Nucleus accumbens (tissue), 56 donors: ENCODE measurements at places on chromosomes 6 and 20.
A peak's percentile ranks its signal among the peaks of the same experiment; 100 is the strongest.

DNA sequence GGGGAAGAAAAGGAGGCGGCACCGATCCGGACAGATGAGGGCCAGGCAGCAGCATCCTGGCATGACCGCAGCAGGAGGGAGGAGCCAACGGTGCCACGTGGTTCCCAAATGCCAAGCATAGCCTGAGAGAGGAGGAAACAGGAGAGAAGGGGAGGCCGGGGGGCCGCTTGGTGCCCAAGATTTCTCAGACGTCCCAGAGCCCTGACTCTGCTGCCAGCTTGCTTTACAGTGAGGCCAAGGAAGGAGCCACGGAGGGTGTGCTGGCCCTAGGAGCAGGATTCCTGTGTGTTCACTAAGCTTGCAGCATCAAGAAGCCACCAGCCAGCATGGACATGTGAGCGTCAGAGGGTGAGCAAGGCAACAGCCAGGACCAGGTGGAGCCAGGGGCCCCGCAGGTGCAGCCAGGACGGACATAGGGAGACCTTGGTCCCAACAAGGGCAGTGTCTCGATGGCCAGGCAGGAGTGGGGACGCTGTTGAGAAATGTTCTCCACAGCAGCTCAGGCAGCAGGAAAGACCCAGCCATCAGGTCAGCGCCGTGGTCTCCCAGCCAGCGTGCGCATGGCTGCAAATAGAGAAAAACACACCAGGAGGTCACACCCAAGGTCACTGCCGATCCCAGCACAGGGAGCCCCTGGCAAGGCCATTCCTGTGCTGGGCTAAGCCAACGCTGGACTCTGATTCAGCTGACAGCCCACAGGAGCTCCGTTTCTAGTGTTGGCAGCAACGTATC is 143.7 kb downstream of the DLL1 start:
- no peak for DNase-seq

DNA sequence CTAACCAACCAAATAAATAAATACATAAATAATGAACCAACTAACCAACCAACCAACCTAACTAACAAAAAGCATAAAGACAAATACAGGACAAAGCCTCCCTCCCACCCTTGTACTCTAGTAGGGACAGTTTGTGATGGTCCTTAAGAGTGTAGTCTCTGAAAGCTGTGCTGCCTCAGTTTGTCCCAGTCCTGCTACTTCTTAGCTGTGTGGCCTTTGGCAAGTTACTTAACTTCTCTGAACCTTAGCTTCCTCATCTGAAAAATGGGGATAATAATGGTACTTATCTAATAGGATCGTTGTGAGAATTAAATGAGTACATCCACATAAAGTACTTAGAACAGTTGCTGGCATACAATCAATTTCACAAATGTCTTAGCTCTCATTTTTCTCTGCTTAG is 232.6 kb upstream of the SUPT3H start:
- no peak for DNase-seq

- DNase-seq: no peak
These were observed 55.7 kb downstream of the PPP1R14C start for GRCh38 chr6:150198532-150198931.

DNA sequence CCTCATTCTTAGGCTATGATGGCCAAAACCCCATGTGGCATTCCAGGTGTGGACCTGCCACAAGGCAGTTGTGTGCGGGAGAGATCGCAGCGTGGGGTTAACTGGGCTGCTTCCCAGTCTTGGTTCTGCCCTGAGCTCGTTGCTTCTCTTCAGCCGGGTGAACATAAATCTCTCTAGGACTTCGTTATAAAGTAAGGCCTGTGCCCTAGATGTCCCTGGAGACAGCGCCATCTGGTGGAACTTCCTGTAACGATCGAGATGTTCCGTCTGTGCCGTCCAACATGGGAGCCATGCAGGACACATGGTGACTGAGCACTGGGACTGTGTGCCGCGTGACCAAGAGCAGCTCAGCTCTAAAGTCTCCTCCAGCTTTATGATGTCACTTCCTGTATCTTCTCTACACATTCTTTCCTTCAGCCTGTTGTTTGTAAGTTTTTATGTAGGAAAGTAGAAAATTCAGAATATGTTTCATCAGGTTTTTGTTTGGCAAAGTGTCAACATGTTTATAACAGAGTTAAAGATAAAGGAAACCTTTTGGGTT is 26.8 kb upstream of the RPP40 start:
- peak; percentile 71 for DNase-seq

GRCh38 chr6:167546611-167547327 is 221.9 kb downstream of the TTLL2 start:
- DNase-seq: no peak

DNA sequence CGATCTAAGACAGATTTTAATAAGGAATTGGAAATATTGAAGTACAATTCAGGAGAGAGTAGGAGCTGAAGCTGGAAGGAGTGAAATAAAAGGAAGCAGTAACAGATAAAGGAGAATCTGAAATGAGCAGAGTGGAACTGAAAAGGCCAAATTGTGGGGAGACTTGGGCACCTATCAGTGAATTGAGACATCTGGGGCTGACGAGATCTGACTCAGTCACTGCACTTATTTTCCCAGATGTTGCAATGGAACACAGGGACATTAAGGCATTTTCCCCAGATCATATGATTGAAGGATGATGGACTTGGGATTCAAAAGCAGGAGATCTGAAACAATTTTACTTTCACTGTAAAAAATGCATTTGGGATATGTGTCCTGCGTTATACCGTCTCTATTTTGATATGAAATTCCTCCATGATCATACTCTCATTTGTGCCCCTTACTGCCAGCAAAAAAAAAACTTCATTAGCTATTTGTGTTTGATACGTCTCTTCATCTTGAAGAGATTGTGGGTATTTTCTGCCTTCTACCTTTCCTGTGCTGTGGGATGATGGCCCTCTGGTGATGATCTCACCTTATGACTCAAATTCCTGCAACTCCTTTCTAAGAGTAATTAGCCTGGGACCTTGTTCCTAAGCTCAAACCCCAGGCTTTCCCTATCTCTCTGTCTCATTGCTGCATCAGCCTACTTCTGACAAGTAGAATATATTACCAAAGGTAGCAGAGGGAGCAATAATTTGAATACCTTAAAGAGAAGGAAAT is 278.5 kb upstream of the MAN1A1 start:
- no peak for DNase-seq

GRCh38 chr6:159686703-159687102 is 6.3 kb downstream of the SOD2 start:
- DNase-seq: no peak

DNA sequence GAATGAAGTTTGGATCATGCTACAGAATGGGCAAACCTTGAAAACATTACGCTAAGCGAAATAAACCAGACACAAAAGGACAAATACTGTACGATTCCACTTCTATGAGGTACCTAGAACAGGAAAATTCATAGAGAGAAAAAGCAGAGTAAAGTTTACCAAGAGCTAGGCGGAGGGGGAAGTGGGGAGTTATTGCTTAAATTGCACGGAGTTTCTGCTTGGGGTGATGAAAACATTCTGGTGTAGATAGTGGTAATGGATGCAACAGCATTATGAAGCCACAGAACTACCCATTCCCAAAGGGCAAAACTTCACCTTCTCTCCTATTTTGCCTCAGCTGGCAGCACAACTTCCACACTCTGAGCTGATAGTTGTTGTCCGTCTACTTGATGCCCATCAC is 6.4 kb upstream of the PDYN start:
- no peak for DNase-seq

DNA sequence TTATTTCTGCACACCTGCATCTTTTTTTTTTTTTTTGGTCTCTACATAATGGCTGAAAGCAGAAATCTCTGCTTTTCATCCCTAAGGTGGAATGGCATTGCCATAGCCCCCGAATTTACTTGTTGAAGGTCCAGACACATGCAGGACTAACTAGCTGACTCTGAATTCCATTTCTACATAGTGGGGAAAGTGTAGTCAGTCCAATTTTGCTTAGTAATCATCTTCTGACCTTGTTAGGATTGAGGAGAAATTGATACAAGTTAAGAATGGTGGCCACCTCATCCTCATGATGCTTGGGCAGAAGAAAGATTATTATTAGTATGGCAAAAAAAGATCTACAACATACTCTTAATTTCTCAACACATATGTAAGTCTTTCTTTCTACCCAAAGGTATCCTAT is 16.4 kb upstream of the FAM83B start:
- no peak for DNase-seq

DNA sequence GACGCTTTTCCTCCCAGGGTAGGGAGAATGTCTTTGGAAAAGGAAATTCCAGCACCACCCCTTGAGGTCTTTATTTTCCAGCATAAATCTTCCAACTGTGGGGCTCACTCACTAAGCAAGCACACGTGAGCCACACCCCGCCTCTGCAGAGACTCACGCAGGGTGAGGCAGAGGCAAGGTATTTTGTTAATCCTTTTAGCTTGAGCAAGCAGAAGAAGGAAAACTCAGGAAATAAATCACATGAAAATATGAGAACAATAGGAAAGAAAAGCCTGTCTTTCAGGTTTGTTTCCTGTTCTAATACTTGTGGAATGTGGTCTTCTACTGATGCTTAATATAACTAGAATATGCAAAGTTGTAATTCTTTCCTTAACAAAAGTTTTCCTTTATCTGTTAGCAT is 4.1 kb upstream of the PHACTR2 start:
- DNase-seq: no peak

DNA sequence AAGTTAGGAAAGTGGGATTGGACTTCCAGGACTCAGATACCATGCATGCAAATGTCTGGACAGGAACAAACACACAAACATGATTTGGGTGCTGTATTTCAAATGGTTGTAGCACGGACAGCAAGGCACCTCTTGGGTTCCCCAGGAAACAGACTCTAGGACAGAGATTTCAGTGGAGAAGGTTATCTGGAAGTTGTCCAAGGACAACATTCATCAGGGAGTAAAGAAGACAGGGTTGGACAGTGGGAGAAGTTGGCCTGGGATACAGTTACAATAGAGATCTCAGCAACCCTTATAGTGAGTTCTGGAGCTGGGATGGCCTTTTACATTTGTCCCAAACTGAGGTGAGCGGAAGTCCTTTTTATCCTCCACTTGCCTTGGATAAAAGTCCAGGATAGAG is 19.8 kb upstream of the TINAG start:
- no peak for DNase-seq

DNA sequence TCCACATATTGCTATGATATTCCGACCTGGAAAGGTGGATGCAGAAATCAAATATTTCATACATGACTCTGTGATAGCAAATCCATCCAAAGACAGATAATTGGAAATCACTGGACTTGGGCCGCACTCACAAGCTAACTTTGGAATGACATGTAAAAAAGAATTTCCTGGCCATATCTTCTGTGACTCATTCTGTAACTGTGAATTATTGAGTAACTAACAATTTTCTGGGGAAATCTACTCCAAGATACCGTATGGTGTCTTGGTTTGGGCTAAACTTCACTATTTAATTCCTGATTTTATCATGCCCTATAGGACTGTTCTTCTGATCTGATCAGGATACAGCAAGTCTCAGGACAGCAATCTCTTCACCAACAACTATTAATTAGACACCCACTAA is 92.7 kb upstream of the LY86 start:
- no peak for DNase-seq

- DNase-seq: no peak
These were observed 74.6 kb downstream of the MLIP start for GRCh38 chr6:54185885-54186284.

- DNase-seq: no peak
These were observed 254.4 kb upstream of the KCNQ5 start for GRCh38 chr6:72367439-72367838.

- peak; percentile 42 for DNase-seq
These were observed 660 bp upstream of the TFB1M start for GRCh38 chr6:155314773-155315515.

- DNase-seq: no peak
These were observed 45.8 kb downstream of the AGPAT4 start for GRCh38 chr6:161228096-161228495.

DNA sequence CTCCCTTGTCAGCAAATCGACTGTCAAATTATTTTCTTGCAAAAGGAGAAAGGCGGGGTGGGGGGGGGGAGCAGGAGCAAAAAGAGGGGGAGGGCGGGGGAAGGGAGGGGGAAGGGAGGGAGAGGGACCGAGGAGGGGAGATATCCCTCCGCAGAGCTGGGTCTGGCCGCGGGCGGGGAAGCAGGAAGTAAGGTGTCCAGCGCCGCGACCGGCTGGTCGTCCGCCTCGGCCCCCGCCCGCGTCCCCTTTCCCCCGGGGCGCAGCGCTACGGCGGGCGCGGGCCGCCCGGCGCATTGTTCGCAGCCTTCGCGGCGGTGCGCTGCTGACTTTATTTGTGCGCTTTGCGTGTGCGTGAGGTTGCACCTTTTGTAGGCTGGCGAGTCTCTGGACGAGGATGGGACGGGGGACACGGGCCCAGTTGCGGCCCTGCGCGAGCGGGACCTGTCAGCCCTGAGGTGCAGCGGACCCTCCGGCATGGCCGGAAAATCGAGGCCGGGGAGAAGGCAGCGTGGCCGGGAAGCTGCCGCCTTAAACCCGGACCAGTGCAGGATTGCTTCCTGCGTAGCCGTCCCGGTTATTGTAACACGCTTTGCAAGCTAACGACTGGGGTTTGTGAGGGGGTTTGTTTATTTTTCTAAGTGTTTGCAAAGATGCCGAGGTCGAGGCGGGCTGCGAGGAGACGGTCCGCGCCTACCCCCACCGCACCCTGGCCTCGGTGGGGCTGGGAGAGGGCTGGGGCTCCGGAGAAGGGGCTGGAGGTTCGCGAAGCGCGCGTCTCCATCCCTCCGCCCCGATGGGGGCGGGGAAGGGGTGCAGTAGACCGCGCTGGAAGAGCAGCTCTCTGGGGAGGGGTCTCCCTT is 675 bp upstream of the TRERF1 start:
- DNase-seq: no peak

DNA sequence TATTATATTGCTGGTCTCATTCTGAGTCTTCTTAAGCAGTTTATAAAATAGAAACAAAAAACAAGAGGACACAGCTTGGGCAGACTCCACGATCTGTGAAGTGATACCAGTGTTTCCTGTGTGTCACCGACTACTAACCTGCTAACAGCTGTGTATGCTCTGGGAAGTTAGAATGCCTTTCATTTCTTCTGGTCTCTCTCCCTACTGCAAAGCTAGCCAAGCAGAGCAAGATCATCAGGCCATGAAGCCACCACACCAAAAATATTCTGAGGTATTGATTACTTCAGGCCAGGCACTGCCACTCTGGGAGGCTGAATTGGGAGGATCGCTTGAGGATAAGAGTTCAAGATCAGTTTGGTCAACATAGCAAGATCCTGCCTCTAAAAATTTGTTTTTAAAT is 46.9 kb upstream of the SMIM29 start:
- DNase-seq: no peak

- DNase-seq: no peak
These were observed 74.4 kb downstream of the HDGFL1 start for GRCh38 chr6:22643780-22644179.

DNA sequence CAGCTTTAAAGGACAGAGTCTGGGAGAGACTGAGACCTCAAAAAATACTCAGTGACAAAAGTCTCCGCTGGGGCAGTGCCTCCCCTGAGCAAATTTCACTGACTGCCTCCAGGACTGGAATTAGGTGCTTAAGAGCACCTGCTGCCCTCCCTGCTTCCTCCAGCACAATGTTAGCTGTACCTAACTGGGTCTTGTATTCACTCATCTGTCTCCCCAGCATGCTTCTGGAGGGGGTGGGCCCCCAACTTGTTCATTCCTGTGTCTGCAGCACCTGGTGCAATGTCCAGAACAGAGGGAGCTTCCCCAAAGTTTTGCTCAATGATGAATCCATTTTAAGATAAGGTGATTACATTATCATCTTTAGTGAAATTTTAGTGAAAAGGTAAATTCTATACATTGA is 650.7 kb downstream of the KIF16B start:
- no peak for DNase-seq

- DNase-seq: no peak
These were observed 294.0 kb downstream of the CLIC5 start for GRCh38 chr6:45721665-45722064.
